ENCODE measurements at places on chromosomes 4 and X.

GRCh38 chr4:5788144-5788543 is 77.1 kb downstream of the EVC start:
- DNase-seq: no peak

GRCh38 chr4:124484008-124484407 is 228.5 kb downstream of the ANKRD50 start:
- no peak for DNase-seq

GRCh38 chr4:154119317-154119716 is 330.4 kb upstream of the SFRP2 start:
- DNase-seq: peak; percentile 1

- DNase-seq: no peak
Measured at GRCh38 chr4:101005659-101006058, 341.7 kb downstream of the PPP3CA start.

DNA sequence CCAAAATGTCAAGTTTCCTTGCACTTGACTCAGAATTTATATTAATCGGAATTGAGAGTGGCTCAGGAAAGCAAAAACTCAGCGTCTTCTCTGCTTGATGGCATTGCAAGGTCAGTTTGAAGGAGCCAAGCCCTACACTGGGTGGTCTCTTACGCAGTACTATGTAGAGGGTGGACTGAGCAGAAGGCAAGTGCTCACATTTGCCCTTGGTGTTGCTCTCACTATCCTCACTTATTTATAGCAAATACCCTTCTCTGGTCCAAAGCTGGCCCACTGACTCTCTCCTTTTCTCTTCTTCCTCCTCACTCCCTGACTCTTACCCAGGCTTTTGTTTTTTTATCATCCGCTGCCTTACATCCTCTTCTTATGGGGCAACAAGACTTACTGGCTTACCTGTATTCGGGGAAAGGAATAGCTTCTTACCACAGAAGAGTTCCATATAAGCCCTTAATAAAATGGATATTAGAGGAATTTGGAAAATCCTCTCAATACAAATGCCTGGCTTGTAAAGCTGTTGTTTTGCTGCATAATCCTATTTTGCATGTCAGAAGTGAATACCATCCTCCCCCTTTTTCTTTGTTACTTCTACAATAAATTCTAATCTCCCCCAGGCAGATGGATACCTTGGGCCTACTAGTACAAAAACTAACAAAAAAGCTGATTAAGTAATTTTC is 24.8 kb upstream of the GATB start:
- no peak for DNase-seq

DNA sequence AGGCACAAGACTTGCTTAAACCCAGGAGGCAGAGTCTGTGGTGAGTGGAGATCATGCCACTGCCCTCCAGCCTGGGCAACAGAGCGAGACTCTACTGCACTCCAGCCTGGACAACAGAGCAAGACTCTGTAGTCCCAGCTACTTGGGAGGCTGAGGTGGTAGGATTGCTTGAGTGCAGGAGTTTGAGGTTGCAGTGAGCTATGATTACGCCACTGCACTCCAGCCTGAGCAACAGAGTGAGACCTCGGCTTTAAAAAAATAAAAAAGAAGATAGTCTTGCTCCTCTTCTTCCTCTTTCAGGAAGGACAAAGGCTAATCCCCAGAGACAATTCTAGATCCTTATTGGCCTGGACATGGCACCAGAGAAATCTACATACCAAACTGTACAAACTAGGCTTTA is 5.7 kb upstream of the PPEF2 start:
- DNase-seq: peak; percentile 66

DNA sequence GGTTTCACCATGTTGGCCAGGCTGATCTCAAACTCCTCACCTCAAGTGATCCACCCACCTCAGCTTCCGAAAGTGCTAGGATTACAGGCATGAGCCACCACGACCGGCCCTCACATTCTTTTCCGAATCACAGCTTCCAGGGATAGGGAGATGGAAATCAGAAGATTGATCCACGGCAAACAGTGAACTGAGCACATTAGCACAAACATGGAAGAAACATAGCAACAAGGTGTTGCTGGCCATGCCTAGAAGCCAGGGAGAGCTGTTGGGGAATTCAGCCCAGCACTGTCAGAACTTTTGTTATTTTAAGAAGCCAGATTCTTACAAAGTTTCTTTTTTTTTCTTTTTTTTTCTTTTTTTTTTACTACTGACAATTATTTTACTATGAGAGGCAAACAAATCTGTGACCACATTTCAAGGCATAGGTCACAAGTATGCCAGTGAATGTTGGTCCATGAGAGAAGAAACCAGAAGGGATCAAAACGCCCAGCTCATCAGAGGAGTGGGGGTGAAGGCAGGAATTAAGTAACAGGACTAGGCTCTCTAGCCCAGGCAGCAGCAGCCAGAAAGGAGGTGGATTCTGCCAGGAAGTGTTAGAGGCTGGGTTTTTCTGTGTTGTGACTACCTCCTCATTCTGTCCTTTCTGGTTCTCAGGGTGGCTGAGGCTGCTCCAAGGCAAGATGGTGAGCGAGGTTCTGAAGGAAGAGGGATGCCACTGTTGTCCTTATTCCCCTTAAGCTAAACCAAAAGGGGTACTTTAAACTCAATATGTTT is 44.1 kb downstream of the TEC start:
- no peak for DNase-seq

DNA sequence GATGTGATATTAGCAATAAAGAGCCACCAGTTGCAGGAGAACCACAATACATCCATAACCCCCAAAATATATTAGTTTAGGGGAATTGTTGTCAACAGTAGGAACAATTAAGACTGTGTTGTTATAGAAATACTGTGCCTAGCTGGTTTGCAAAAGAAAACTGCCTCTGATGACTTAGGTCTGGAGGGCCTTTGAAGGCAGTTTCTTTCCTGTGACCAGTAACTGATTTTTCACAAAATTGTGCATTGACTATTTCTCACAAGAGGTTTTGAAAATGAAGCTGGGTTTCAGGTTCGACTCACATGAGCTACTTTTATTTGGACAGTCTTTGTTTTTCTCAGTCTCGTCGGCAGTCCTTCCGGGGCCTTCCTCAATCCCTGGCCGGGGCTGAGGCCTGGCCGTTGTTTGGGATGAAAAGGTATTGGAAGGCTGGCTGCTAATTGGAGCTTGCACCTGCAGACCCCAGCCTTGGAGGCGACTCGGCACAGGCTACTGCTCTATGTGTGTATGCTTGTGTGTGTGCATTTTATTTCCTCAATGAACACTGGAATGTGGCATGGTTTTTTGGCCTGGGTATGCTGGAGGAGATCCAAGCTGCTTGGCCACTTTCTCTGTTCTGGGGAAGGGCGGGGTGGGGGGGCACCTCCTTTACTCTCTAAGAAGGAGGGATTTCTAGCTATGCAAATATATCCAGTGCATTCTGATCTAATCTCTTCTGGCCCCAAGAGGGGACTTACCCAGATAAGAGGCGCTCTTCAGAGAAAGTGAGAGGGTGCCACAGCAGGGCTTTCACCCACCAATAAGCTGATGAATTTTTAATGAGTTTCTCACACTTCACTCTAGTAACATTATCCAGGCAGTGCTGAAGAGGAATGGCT is 49.5 kb upstream of the LNX1 start:
- no peak for DNase-seq

Measured in AML-193 (cell line).